ENCODE measurements at places on chromosomes 6 and 20. TPM values are rescaled to one million over a fixed set of nuclear protein-coding genes. Genes with fewer than 3 reads are reported as not detected.
A peak's percentile ranks its signal among the peaks of the same experiment; 100 is the strongest.

- peak; percentile 36 for DNase-seq
These were observed 60.4 kb upstream of the FOXQ1 start for GRCh38 chr6:1251198-1252155.

DNA sequence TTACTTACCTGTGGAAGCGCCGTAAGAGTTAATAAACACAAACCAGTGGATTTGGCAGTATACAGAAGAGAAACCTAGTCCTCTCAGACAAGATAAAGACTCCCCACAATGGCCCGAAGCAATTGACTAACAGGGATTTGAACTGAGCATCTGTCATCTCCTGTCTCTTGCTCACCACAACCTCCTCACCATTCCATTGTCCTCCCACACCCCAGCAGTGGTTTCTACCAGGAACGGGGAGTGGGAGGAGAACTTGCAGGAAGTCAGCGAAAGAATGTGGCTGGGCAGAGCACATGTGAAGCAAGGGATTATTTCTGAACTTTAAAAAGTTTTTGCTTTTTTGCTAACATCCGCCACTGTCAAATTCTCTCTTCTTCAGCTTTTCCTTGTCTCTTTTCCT, 24.6 kb upstream of the TAAR1 start:
- no peak for DNase-seq

DNA sequence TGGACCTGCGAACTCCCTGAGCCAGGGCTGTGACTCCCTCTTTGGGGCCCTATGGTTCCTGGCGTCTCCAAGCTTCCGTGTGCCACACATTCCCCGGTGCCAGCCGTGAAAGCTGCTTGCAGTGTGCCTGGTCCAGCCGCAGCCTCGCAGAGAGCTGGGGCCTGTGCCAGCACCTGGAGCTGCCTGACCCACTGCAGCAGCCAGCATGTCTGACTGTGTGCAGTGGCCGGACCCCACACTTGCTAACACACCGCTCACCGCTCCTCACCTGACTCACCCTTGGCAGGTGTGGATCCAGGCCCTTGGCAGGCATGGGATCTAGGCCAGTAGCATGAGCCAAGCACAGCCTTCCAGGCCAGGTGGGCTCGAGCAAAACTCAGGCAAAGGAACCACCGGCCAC, 227.5 kb downstream of the OTOR start:
- DNase-seq: no peak

GRCh38 chr6:144104898-144105487, 9.6 kb upstream of the SF3B5 start:
- DNase-seq: no peak

DNA sequence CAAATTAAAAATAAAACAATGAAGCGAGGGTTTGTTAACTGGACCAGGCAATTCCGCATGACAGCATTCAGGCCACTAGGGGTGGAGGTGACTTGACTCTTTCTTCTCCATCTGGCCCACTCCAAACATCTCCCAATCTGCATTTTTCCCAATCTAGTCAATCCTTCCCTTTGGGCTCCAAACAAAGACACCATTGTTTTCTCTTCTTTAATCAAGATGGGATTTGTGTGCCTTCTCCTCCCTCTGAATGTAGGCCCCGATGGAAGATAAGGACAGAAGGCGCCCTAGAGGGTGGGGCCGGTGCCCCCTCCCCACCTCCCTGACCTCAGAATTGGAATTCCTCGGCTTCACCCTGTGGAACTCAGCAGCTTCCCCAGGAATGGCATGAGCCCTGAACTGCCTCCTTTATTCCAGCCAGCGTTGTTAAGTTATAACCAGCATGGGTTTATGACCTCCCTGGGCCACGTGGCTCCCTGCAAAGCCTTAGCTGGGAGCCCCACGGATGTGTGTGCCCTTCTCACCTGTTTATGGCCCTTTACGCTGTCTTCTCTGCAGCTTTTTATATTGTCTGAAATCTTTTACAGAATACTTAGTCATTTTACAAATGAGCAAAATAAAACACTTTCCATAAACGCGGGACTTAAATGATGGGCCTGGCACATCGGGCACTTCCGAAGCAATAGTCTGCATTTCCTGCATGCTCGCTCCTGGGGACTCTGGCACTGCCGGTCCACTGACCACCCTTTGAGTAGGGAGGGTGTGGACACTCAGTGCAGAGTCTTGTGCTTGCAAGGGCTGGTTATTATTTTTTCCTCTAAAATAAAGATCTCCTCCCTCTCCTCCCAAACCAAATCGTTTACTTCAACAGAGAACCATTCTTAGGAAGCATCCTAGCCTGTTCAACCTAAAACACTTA, 24.5 kb downstream of the OVOL2 start:
- peak; percentile 83 for DNase-seq

- no peak for DNase-seq
These were observed 53.6 kb downstream of the VIP start for GRCh38 chr6:152804150-152804549.

The LAMA2 gene
- 7.0 TPM for total RNA-seq

The RCAN2 gene
- 9.8 TPM for total RNA-seq

The GNAS-AS1 gene
- total RNA-seq: 0.87 TPM
